ENCODE measurements at places on chromosomes 16 and 17.

DNA sequence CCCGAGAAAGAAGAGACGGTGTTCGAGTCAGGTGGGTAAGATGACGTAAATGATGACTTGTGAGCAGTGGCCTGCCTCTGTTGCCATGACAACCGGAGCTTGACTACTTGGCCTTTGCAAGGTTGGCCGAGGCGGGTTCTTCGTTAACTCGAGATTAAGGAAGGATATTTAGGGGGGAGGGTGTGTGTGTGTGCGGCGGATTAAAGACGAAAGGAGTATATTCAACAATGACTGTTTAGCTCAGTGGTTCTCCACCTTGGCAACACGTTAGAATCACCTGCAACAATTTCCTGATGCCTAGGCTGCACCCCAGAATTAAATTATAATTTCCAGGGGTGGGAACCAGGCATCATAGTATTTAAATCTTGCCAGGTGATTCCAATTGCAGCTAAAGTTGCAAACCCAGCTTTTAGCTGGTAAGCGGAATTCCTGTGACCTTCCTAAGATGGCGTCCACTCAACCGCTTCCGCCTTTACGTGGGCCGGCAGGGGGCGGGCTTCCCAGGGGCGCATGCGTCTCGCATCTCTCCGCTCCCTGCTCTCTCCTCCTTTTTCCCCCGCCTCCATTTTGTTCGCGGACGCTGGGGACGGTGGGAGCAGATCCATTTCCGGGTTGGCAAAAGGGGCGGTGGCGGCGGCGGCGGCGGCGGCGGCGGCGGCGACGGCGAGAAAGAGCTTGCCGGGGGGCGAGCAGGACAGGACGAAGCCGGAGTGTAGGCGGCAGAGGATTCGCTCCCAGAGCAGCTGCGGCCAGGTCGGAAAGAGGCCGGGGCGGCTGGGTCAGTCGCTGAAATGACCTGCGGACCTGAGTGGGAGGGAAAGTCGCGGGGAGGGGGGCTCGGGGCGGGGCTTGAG, at the start of gene WIPF2:
WIPF2 (plus strand) TSS at position 565 of the 854 bp plus-strand sequence. CDS start 37,156 bp downstream, outside the sequence.
- peak; percentile 98 for DNase-seq

- no peak for DNase-seq
These were observed 20.2 kb downstream of the CEP112 start for GRCh38 chr17:66171692-66172091.

GRCh38 chr17:38600906-38601305, 4.8 kb downstream of the SRCIN1 start:
- no peak for DNase-seq

- DNase-seq, result peak; percentile 41
These were observed 2.0 kb downstream of the TBC1D10B start for GRCh38 chr16:30368122-30368791.

- DNase-seq, result no peak
These were observed 8.3 kb downstream of the CBFA2T3 start for GRCh38 chr16:88968589-88969280.

DNA sequence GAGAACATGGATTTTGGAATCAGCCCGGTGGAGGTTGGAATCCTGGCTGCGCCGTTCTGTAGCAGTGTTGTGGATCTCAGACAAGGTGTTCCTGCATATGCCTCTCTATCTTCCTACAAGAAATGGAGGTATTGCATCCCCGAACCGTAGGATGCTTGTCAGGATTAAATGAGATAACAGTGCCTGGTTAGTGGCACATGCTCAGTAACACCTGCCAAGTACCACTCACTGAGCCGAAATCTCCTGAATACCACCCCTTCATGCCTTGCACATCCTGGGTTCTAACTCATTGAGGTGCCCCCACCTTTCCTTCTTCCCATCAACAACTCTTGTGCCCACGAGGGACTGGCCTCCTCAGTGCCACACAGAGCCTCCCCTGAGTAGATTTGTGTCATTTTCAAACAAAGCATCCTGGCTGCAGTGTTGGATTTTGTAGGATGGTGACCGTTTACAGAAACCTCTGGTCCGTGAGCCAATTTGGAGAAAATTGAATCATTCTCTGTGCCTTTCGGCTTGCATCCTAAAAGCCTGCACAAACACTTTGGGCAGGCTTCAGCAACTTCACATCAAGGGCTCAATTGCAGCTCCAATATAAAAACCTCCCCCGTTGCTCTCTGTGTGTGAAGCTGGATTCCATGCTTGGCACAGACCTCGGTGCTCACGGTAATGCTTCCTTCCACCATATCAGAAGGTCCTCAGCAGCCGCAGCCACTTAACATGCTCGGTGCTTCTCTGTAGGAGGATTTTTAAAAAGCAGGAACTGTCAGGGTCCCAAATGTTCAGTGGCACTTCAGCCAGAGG, 84.2 kb downstream of the WWOX start:
- no peak for DNase-seq

All from hematopoietic multipotent progenitor cell treated with erythropoietin and hydrocortisone succinate and interleukin-3 and kit ligand, for 6 days (in vitro differentiated cells).